ENCODE measurements at places on chromosomes 7 and 10.

DNA sequence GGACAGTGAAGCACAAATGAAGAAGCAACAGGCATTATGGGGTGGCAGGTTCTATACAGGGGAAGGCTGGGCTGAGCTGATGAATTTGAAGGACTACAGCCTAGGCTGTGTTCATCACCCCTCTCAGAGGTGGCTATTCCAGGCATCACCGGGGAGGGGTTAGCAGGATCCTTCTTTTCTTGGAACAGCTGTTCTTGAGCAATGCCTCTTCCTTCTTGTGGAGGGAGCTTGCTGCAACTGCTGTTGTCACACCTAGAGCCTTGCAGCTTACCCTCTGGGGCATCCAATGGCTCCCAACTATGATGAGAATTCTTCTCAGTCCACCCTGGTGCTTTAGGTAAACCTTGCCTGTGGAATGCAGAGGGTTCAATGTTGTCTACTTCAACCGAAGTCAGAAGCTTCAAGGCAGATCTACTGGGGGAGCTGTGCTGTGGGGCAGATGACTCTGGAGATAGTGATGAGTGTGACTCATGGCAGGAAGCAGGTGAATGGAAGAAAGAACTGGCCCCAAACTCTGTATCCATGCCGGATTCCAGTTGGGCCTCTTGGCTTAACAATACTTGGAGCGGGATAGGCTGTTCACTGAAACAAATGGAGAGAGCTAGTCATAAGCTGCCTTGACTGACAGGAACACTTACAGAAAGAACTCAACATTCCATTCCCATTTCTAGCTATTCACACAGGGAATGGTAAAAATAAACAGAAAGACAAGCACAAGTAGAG is 21.5 kb upstream of the PPP3CB start:
- no peak for DNase-seq

- DNase-seq: no peak
These were observed 2.1 kb downstream of the GLCCI1 start for GRCh38 chr7:7970531-7971307.

- DNase-seq: no peak
These were observed 109.5 kb upstream of the ZEB1 start for GRCh38 chr10:31209478-31209877.

DNA sequence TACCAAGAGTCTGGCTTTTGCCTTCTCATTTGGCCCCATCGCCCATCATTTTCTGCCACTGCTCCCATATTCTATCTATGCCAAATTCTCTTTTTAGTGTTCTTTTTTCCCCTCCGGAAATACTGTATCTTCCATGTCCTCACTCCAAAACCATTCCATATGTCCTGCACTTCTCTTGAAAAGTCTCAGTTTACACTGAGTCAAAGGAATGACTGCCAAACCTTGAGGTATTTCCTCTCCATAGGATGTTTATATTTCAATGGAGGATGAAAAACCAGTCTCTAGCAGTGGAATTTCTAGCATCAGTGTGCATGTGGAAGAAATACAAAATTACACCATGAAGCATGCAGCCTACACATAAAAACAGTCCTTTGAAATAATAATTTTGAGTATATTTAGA is 121.4 kb upstream of the PHYHIPL start:
- DNase-seq: no peak

DNA sequence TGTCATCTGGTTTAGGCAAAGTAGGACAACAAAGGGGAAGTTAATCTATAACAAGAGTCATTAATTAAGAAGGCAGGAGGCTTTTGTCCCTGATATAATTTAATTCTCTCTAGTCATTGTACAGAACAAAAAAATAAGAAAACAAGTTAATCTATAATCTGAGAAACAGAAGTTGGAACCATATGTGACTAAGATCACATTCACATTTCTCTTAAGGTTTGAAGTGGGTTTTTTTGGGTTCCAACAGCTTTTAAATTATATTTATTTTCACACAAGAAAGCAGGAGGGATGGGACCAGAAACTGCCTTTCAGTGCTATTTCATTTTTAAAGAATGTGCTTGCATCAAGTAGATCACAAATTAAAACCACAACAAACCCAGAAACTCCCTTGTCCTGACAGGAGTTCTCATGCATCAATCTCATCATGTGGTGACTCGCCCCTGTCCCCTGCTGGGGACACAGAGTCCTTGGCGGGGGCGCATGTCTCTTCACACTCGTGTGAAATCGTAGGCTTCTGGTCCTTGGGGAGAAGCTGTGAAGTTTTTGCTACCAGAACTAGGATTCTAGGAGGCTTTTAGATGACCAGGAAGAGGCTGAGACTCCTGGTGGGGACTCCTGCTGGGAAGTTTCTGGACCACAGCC is 10.1 kb upstream of the OPN4 start:
- no peak for DNase-seq

- no peak for DNase-seq
These were observed 158.0 kb downstream of the CREB5 start for GRCh38 chr7:28570113-28570969.

GRCh38 chr10:28442403-28442802 is 90.5 kb upstream of the WAC start:
- no peak for DNase-seq

DNA sequence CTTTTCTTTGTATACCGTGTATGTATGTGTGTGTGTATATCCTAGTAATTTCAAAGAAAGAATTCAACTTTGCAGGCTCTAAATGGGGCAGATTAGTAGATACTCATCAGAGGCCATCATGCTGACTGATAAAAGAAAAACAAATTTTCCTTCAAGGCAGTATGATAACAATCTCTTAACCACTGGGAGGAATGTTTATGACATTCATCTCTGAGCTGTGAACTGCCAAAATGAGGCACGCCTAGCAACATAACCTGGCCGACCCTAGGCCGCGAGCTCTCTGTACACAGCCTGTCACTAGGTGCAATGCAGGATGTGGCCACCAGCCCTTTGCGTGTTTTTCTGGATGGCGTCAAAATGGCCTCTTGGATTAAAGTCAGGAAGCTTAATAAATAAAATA is 343.7 kb upstream of the GALNT17 start:
- DNase-seq: no peak

GRCh38 chr7:13282377-13282980 is 595.0 kb downstream of the ARL4A start:
- no peak for DNase-seq

- no peak for DNase-seq
These were observed 20.7 kb downstream of the TCERG1L start for GRCh38 chr10:131290781-131291180.

DNA sequence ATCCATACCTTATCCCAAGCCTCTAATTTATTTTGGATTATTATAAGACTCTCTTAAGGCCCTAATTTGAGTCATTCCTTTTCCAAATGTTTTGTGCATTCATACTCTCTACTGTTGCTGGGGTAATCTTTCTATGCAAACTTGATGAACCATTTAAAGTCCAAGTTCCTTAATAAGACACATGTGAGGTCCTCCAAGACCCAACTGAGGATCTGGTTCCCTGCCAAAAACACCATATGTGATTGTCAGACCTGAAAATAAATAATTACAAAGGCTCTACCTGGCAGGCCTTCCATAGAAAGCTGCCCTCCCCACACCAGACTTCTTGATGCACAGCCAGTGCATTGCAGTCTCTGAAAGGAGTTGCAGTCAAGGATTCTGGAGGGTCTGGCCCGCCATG is 257.9 kb upstream of the AKR1E2 start:
- no peak for DNase-seq

- DNase-seq: no peak
These were observed 177.7 kb upstream of the GHITM start for GRCh38 chr10:83961620-83962019.

GRCh38 chr10:129467359-129468064 is 471 bp downstream of the MGMT start:
- no peak for DNase-seq

GRCh38 chr7:154856733-154857132 is 146.2 kb downstream of the PAXIP1 start:
- DNase-seq: no peak

- DNase-seq: no peak
These were observed 537.1 kb upstream of the FOXK1 start for GRCh38 chr7:4144811-4145510.

GRCh38 chr7:97844036-97844435 is 28.2 kb downstream of the ASNS start:
- no peak for DNase-seq

GRCh38 chr10:97676770-97677581 is 10.1 kb downstream of the AVPI1 start:
- no peak for DNase-seq

Data from stimulated activated CD4-positive, alpha-beta T cell treated with anti-CD3 and anti-CD28 coated beads, Interleukin-1b, Interleukin-23, amount 100 ng/mL, for 24 hours (primary cell).